ENCODE measurements at places on chromosomes 4 and X.
A peak's percentile ranks its signal among the peaks of the same experiment; 100 is the strongest.

DNA sequence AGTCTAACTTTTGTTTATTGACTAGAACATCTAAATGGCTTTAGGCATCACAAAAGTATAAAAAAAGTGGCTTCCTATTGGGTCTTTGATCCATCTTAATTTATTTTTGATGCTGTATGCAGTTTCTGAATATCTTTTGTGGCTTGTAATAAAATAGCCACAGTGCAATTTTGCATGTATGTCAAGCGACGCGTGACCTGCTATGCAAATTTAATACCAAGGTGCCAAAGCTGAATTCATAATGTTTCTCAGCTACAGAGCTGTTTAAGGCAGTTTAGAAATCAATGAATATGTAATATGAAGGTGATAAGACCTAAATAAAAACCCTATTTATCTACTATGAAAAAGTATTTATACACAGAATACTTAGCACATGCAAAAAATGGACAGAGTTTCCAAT is 197.8 kb downstream of the AFF2 start:
- no peak for DNase-seq

DNA sequence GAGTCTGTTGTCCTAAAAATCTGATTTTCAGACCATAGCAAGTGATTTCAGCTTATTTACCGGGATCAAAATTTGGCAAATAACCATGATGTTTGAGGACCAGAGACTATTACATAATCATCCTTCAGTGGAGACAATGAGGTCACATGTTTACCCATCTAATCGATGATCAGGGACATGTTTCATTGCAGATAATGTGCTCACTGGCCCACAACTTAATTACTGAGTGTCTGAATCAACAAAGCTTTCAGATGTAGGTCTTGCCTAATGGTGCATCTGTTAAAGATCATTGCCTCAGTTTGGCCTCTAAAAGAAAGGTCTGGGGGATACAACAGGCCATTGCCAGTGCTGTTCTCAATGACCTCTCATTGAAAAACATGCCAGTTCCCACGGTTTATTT is 42.8 kb upstream of the KLHL34 start:
- no peak for DNase-seq

GRCh38 chr4:59553721-59554091 is 1646.4 kb upstream of the ADGRL3 start:
- DNase-seq: peak; percentile 11

DNA sequence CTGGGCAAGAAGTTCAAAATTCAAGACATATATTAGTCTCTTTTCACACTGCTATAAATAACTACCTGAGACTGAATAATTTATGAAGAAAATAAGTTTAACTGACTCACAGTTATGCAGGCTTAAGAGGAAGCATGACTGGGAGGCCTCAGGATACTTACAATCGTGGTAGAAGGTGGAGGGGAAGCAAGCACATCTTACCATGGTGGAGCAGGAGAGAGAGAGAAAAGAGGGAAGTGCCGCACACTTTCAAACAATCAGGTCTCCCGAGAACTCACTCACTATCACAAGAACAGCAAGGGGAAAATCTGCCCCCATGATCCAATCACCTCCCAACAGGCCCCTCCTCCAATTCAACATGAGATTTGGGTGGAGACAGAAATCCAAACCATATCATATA is 273.3 kb upstream of the RASGEF1B start:
- DNase-seq: no peak

- DNase-seq: no peak
Observed at GRCh38 chr4:137572647-137573046, 40.4 kb upstream of the PCDH18 start.

- no peak for DNase-seq
Observed at GRCh38 chr4:27638163-27638915, 777.7 kb downstream of the STIM2 start.

DNA sequence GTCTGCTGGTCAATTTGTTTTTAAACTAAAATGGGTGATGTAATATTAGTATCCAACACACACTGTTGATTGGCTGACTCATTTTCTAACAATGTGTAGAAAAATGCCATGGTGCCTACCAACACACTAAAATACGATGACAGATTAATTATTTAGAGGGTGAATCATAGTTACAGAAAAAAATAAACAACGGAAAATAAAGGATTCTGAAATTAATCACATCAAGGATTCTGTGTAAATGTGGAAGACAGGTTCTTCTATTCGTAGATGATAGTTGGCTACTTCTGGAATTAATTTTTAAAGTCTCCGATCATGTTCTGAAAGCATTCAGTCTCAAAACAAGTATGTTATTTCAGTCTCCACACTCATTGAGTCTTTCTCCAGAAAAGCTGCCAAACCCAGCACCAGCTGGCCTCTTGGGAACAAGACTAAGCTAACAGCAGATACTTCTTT is 8.2 kb upstream of the IQCM start:
- no peak for DNase-seq

DNA sequence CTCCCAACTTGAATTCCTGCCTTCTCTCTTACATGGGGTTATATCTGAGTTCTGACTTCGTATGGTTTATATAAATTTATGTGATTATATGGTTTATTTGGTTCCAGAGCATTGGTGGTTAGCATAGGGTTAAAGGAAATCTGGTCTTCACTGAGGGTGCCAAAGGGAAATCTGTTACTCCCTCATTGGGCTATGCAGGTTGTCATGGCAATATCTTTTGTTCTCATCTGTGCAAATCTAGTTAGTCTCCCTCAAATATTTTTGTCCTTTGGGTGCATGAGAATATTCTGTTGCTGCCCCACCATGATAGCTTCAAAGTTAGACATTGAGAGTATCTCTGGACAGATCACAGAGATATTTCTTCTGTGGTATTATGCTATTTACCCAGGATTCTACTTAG is 71.8 kb upstream of the OTUD4 start:
- no peak for DNase-seq

DNA sequence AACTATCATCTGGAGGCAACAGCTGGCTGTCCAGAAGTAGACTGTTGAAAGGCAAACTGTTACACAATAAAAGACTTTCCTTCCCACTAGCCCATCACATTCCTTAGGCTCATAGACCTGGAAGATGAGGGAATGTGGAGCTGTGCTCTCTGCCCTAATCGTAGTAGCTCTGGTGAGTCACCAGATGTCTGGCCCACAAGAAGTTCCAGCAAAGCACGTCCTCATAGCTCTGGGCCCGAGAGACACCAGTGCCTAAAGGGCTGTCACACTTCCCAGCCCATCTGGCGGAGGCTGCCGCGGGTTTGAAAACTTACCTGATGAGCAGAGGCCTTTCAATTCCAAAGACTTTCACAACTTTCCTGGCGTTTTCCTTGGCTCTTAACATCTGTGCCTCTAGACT is 81.7 kb upstream of the STOX2 start:
- no peak for DNase-seq

GRCh38 chr4:141022111-141022695 is 111.1 kb downstream of the RNF150 start:
- DNase-seq: no peak

- DNase-seq: no peak
Observed at GRCh38 chr4:139639654-139640053, 26.0 kb upstream of the MGST2 start.

DNA sequence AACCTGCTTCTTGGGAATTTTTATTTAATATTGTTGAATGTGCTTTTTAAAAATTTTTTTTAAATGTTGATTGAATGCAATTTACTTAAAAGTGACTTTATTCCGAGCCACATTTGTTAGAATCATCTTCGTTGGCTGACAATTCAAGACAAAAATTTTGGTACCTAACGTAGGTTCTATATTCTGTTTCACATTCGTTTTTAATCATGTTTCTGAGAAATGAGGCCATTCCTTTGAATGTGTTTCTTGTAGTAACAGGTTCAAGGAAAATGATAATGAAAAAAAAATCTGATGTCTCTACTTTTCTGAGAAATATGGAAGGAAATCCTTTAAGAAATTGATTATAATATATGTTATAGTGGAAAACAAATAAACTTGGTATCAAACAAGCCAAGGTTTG is 92.3 kb upstream of the DCLK2 start:
- no peak for DNase-seq

DNA sequence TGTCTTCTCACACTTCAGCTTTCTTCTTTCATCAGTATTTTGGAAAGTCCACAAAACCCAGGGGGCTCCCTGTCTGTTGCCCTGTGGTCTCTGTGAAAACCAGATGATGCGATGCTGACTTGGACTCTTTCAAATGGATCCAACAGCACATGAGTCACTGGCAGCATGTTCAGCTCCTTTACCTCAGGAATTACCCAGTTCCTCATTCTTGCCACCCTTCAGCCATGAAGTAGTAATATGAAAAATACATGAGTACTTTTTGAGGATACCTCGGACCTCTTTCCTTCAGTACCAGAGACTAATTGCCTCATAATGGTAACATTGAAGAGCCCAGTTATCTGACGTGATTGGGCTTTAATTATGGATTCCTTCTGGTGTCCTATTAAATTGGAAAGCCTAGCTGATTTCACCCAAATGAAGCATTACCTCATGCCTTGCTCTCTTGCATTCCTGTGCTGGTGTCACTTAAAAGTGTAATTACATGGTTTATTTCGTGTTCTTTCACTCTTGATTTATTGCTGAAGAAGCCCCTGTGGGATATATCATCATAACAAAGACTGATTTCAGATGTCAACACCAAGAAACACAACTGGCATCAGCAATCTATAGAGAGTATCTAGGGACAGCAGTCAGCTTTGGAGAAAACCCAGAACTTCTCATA is 63.4 kb downstream of the NFKB1 start:
- no peak for DNase-seq

DNA sequence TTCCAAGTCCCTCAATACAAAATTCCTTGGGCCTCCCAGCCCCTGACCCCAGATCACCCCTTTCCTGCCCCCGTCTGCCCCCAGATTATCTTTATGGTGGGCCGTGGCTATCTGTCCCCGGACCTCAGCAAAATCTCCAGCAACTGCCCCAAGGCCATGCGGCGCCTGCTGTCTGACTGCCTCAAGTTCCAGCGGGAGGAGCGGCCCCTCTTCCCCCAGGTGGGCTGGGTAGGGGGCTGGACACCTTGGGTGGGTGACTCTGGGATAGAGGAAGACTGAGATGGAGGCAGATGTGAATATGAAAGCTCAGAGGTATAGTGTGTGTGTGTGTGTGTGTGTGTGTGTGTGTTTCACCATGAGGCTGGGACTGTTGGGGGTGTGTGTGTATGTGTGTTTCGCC is 9.8 kb downstream of the ARAF start:
- DNase-seq: no peak

DNA sequence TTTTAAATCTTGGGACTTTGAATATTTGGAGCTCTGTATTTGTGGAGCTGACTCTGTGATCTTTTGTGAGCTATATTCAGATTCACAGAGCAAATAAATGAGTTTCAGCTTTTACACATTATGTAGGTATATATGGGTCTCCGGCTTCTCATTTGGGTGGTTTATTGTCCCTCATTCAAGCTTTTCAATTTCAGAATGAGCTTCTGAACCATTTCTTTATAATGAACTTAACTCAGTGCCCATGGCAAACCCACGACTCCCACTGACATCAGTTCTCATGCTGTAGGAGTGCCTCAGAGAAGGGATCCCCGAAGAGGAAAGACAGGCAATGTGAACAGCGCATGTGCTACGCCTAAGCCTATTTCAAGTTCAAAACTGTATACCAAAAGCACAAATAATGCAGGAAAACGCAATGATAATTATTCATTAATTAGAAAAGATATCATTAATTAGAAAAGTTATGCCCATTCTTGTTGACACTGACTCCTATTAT is 156.6 kb downstream of the DCTD start:
- DNase-seq: no peak

- no peak for DNase-seq
Observed at GRCh38 chr4:22780317-22780716, 87.6 kb downstream of the GBA3 start.

DNA sequence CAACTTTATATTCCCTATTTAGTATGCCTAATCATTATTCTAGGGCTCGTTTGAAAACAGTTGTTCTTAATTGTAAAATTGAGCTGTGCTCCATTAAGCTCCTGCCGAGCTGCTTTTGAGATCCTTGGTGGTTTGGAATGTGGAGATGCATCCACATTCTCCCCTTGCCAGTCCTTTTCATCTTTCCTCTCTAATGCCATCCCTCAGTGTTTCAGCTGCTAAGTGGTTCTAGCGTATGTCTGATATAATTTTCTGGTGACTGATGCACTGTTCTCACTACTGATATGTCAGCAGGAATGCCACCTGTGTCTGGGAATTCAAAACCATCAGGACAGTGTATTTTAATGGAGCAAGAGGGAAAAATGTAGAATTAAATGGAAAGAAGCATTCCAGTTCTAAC is 1085.0 kb downstream of the CCSER1 start:
- no peak for DNase-seq

GRCh38 chrX:130560544-130560943 is 158.8 kb downstream of the RBMX2 start:
- no peak for DNase-seq

DNA sequence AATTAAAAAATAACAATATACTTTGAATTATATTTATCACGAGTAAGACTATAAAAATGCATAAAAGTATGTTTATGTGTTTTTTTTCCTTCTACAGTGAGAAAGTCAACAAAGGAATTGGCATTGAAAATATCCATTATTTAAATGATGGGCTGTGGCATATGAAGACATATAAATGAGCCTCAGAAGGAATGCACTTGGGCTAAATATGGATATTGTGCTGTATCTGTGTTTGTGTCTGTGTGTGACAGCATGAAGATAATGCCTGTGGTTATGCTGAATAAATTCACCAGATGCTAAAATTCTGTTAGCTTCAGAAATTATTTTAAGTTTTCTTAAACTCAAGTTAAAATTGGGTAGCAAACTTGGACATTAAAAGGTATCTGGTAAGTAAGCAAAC is 8.2 kb downstream of the MCTS1 start:
- DNase-seq: no peak

DNA sequence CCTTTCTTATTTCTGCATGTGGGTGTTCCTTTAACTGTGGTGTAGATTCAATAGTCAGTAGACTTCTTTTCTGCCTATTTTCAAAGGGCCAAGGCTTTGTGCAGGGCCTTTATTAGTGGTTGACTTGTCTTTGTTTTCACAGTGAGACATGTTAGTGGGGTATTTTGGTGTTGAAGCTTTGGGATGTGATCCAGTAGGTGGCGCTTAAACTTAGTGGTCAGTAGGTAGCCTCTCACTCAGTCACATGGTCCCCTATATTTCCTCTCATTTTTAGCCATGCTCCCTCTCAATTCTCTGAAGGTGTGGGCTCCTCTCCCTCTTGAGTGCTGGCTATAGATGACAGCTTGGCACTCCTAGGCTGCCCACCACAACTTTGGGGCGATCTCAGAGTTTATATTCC is 23.4 kb upstream of the SLC10A7 start:
- DNase-seq: peak; percentile 25

- DNase-seq: no peak
Observed at GRCh38 chr4:47674144-47674543, 163.7 kb downstream of the CORIN start.

- no peak for DNase-seq
Observed at GRCh38 chr4:147768113-147768512, 36.2 kb downstream of the ARHGAP10 start.

Data from erythroblast (primary cell).